ENCODE measurements at places on chromosomes 7 and 10. TPM values are rescaled to one million over a fixed set of nuclear protein-coding genes. Genes with fewer than 3 reads are reported as not detected.

The PHKG1 gene
- not detected for polyA plus RNA-seq

The TRIM50 gene
- polyA plus RNA-seq: not detected

The RADIL gene
- polyA plus RNA-seq: not detected

The FASTK gene
- 55.4 TPM for polyA plus RNA-seq

The LRRC17 gene
- not detected for polyA plus RNA-seq

The BTRC gene
- polyA plus RNA-seq: 8.3 TPM

The OR2A1 gene
- not detected for polyA plus RNA-seq

The CD36 gene
- 0.69 TPM for polyA plus RNA-seq

The MEOX2 gene
- polyA plus RNA-seq: not detected

The OPALIN gene
- polyA plus RNA-seq: not detected

The CLRN3 gene
- polyA plus RNA-seq: not detected

The FIS1 gene
- 172 TPM for polyA plus RNA-seq

The IRF5 gene
- 132 TPM for polyA plus RNA-seq

The AGAP9 gene
- polyA plus RNA-seq: 0.90 TPM
